Right kidney (tissue), 9 donors: ENCODE measurements at places on chromosomes 13 and 19.
A peak's percentile ranks its signal among the peaks of the same experiment; 100 is the strongest.

- DNase-seq = no peak
Observed at GRCh38 chr13:59658738-59659330, 504.9 kb downstream of the DIAPH3 start.

GRCh38 chr13:30119476-30119875, 187.9 kb downstream of the KATNAL1 start:
- DNase-seq = no peak

DNA sequence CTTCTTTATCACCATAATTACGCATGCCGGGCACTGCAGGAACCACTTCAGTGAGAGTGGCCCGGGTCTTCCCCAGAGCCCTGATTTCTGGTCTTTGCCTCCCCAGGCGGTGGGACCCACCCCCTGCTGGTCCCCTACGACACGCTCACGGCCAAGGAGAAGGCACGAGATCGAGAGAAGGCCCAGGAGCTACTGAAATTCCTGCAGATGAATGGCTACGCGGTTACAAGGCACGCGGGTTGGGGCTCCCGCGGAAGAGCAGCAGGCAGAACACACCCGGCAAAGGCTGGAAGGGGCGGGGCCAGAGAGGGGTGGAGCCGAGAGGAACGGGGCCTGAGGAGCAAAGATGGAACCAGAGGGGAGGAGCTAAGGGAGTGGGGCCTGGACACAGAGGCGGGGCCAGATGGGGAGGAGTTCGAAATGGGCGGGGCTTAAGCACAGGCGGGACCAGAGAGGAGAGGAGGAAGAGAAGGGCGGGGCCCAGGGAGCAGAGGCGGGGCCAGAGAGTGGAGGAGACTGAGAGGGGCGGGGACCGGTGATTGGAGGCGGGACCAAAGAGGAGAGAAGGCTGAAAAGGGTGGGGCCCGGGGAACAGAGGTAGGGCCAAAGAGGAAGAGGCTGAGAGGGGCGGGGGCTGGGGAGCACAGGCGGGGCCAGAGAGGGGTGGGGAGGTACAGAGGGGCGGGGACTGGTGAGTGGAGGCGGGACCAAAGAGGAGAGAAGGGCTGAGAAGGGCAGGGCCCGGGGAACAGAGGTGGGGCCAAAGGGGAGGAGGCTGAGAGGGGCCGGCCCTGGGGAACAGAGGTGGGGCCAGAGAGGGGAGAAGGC, 73.4 kb downstream of the RYR1 start:
- DNase-seq = peak; percentile 26

GRCh38 chr19:52297601-52298364, 814 bp downstream of the ZNF480 start:
- no peak for DNase-seq

- no peak for DNase-seq
Observed at GRCh38 chr19:35738021-35738886, 4.0 kb downstream of the IGFLR1 start.
